Esophagus squamous epithelium (tissue), 5 donors: ENCODE measurements at places on chromosomes 7 and 10.

GRCh38 chr7:7122701-7123281, 59.6 kb upstream of the C1GALT1 start:
- no peak for DNase-seq

DNA sequence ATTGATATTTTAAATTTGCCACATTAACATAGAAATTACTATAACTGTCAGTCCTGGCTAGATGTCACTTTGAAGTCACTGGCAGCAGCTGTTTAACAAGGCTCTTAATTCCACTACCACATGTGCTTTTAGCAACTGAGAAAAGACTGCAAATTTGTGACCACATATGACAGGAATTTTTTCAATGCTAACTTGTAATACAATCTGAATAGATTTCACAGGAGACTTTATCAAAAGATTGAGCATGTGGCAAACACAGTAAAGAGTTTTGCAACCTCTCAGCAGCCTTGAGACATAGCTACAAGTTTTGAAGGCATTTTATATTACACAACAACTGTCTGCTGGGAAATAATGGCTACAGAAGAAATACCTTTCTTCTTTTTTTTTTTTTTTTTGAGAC, 73.0 kb downstream of the MICU1 start:
- DNase-seq, result no peak

GRCh38 chr7:50703654-50704053, 79.0 kb downstream of the GRB10 start:
- DNase-seq, result no peak

DNA sequence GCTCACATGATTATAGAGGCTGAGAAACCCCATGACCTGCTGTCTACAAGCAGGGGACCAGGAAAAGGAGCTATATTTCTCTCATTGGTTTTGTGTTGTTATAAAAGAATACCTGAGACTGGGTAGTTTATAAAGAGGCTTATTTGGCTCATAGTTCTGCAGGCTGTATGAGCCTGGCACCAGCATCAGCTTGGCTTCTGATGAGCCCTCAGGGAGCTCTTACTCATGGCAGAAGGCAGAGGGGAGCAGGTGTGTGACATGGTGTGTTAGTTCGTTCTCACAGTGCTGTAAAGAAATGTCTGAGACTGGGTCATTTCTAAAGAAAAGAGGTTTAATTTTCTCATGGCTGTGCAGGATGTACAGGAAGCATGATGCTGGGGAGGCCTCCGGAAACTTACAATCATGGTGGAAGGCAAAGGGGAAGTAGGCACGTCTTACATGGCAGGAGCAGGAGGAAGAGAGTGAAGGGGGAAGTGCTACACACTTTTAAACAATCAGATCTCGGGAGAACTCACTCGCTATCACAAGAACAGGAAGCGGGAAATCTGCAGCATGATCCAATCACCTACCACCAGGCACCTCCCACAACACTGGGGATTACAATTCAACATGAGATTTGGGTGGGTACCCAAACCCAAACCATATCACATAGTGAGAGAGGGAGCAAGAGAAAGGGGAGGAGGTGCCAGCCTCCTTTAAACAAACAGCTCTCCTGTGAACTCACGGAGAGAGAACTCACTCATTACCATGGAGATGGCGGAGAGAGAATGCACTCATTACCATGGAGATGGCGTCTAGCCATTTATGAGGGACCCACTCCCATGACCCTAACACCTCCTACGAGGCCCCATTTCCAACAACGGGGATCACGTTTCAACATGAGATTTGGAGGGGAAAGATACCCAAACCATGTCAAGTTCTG, 133.4 kb downstream of the JCAD start:
- no peak for DNase-seq

GRCh38 chr7:142847353-142847752, 7.5 kb upstream of the EPHB6 start:
- DNase-seq, result no peak

DNA sequence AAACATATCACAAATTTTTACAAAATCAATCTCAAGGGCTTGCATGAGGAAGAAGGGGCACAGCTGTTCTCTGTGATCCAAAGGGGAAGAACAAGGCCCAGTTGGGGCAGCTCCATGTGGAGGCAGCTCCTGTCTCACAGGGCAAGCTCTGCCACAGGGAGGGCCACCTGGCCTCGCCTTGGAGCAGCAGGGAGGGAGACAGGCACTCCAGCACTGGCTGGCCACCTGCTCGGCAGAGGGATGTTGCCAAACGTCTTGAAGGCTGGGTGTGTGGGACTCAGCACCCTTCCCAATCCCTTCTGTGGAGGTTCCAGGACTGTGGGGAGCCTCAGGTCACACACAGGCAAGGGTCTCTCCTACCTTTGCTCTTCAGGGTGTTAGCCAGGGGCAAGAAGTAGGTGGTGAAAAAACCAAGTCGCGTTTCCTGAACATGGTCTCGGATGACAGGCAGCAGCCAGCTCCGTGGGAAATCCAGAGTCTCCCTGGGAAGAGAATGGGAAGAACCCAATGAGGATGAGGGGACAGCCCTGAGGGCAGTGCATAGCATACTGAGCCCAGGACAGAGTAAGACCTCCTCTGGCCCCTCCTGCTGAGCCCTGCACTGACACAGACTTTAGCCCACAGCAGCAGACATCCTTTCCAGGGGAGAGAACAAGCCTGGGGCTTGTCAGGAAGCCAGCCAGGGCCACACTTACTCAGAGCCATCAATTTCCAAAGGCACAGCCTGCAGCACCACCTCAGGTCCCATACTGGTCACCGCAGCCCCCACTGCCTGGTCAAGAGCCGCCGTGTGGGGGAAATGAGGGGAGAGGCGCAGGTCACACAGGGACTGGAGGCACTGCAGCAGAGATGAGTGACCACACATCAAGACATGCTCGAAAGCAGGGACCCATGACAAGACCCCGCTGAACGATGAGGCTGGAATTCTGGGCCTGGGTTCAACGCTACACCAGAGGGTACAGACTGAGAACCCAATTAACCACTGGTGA, 21.9 kb downstream of the RRP12 start:
- no peak for DNase-seq

- no peak for DNase-seq
Measured at GRCh38 chr10:97498841-97499560, at the start of gene UBTD1. Gene UBTD1, plus strand, starts transcription at chr10:97498924. Its CDS starts 280 bp downstream, at chr10:97499204.

- no peak for DNase-seq
Measured at GRCh38 chr7:157318015-157318706, 18.6 kb upstream of the DNAJB6 start.

GRCh38 chr7:37986908-37987330, 66.5 kb downstream of the EPDR1 start:
- no peak for DNase-seq

- no peak for DNase-seq
Measured at GRCh38 chr10:121078036-121078435, 226.9 kb downstream of the WDR11 start.

DNA sequence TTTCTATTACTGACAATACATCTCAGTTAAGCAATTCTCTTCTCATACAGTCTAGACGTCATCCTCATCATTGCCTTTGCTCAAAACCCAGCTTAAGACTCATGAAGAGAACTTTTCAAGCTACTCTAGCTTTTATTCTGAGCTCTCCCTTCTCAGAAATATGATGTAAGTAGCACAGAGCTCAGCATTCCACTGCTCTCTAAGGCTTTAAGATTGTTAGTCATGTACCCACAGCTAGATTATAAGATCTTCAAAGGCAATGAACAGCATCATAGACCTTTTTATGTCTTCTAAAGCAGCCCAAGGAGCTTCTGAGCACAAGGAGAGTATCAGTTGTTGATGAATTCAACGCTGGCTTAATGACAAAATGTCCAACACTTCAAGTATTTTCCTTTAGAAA, 119.3 kb downstream of the NRP1 start:
- no peak for DNase-seq

DNA sequence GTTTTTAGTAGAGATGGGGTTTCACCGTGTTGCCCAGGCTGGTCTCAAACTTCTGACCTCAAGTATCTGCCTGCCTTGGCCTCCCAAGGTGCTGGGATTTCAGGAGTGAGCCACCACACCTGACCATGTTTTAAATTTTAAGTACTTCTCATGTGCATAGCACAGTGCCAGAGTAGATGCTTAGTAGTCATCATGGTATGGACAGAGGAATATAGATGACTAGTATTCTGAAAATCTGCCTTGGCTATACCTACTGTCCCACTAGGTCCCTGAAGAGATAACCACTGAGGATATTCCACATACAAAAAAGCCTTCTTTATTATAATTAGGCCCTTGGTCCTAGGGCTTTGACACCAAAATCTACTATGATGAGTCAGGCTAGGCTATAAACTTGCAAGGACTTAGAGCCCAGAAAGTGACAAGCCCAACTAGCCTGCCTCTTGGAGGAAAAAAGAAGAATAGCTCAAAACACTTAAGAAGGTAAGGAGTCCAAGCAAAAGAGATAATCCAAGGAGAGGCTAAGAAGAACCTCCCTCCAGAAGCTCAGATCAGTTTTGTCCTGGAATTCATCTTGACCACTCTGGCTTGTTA, 34.0 kb downstream of the LUC7L2 start:
- DNase-seq, result no peak

GRCh38 chr10:29517352-29517923, 117.3 kb downstream of the SVIL start:
- DNase-seq, result no peak

- no peak for DNase-seq
Measured at GRCh38 chr10:72025400-72025799, 61.2 kb downstream of the CHST3 start.

DNA sequence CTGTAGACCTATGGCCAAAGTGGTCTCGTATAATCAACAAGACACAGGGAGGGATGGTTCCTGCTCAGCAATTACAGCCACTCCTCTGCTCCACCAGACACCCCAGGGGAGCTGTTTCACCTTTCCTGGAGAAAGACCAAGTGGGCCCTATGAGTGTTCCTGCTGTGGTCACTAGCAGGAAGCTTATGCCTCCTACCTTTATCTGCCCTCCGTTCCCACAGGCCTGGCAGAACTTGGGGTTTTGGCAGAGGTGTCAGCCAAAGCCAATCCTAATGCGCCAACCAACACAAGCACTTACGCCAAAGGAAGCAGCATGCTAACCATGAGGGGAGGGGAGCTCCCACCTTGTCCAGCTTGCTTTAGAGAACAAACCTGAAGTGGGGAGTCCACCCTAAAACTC, 31.2 kb downstream of the XPNPEP1 start:
- no peak for DNase-seq

- DNase-seq, result no peak
Measured at GRCh38 chr10:83332690-83333089, 806.6 kb upstream of the GHITM start.

- DNase-seq, result no peak
Measured at GRCh38 chr7:146208492-146208891, 91.9 kb downstream of the CNTNAP2 start.

DNA sequence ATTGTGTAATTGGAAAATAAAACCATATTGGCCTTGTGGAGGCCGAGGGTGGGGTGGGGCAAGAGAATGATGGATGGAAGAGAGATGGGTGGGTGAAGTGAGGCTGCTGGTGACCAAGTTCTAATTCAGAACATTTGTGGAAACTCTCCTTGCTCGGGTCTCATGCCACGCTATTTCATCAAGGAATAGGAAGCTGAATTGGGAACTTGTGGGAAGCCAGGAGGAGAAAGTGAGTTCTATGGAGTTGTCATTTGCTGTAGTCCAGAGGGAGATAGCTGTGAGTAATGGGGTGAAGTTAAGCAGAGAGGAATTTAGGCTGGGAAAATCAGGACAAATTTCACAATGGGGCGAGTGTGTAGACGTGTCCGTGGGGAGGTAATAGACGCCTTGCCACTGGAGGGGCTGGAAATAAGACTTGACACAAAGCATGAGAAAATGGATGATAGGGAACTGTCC, 339.2 kb downstream of the LRMDA start:
- no peak for DNase-seq

- no peak for DNase-seq
Measured at GRCh38 chr7:155252444-155252887, 45.2 kb upstream of the INSIG1 start.

DNA sequence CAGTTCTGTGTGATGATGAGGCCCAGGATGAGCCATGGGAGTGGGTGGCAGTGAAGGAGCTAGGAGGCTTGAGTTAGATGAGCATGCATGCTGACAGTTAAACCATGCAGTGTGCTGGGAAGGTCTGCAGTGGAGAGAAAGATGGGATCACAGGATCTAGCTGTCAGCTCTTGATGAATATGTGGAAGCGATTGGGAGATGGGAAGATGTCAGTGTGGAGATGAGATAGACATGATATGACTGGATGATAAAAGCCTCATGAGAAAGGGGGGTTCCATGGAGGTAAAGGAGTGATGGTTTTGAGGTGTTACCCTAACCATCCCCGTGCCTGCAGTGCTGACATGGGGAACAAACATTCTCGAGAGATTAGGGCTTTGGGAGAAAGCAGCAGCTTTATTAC, 165.0 kb upstream of the CTBP2 start:
- no peak for DNase-seq

DNA sequence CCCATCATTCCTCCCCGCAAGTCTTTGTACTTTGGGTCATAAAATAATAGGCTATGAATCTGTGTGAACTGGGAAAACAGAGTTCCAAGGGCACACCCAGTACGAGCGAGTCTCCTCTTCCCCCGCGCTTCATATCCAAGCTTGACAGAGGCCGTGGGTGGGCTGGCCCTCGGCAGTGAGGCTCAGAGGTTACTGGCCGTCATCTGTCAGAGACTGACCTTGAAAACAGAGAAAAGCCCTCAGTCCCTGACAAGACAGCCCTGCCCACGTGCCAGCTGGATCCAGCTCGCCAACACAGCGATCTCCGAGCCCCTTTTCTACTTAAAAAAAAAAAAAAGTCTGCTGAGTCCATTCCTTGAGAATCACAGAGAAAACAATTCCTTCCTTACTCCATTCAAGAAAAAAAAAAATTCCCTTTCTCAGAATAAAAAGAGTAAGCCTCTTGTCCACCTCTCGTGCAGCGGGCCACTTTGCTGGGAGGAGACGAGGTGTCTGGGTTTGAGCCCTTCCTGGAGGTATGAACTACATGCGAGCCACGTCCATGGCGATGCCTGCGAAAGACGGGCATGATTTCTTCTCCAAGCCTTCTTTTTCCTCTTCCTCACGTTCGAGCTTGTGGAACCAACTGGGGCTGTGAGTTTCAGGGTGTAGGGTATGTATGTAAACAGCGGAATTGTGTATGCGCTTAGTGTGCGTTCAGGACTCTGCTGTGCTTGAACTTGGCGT, 744 bp upstream of the BICC1 start:
- DNase-seq, result no peak

DNA sequence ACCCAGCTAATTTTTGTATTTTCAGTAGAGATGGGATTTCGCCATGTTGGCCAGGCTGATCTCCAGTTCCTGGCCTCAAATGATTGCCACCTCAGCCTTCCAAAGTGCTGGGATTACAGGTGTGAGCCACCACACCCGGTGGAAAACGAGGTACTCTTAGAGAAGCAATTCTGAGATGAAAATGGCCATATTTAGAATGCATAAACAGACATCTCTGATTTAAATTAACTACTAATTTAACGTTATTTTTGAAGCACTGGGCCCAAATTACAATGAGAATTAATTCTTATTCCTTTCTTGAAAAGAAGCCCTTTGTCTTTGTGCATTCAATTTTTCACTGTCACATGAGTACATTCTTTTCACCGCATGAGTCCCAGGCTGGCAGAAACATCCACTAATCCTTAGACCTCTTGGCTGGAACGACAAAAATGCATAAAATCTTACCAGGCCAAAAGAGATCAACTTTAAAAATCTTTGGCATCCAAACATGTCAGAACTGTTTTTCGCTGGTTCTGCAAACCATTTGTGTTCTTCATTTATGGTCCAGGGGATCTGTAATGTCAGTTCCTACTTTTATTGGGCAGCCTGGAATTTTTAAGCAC, 60.1 kb upstream of the CAPZA2 start:
- no peak for DNase-seq

- DNase-seq, result no peak
Measured at GRCh38 chr10:49333192-49333591, 34.2 kb downstream of the C10orf71 start.
